ENCODE measurements at places on chromosomes 3 and 15.

DNA sequence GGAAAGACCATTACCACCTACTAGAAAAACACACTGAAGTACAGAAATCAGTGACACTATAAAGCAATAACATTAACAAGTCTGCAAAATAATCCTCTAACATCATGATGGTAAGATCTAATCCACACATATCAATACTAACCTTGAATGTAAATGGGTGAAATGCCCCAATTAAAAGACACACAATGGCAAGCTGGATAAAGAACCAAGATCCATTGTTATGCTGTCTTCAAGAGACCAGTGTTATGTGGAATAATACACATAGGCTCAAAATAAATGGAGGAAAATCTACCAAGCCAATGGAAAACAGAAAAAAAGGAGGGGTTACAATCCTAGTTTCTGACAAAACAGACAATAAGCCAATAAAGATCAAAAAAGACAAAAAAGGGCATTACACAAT lies 13.5 kb downstream of the OR5K3 start:
- H3K27me3 ChIP-seq: no peaks in the 10 kb centered on the region
- DNase-seq: no peak
- no peak overlapping the region for H3K27ac ChIP-seq
- H3K36me3 ChIP-seq: no peaks in the 10 kb centered on the region

GRCh38 chr15:31149088-31149505 lies 47.6 kb upstream of the TRPM1 start:
- DNase-seq: no peak
- no peaks in the 10 kb centered on the region for H3K36me3 ChIP-seq
- H3K27ac ChIP-seq: no peak overlapping the region
- H3K27me3 ChIP-seq: no peaks in the 10 kb centered on the region

DNA sequence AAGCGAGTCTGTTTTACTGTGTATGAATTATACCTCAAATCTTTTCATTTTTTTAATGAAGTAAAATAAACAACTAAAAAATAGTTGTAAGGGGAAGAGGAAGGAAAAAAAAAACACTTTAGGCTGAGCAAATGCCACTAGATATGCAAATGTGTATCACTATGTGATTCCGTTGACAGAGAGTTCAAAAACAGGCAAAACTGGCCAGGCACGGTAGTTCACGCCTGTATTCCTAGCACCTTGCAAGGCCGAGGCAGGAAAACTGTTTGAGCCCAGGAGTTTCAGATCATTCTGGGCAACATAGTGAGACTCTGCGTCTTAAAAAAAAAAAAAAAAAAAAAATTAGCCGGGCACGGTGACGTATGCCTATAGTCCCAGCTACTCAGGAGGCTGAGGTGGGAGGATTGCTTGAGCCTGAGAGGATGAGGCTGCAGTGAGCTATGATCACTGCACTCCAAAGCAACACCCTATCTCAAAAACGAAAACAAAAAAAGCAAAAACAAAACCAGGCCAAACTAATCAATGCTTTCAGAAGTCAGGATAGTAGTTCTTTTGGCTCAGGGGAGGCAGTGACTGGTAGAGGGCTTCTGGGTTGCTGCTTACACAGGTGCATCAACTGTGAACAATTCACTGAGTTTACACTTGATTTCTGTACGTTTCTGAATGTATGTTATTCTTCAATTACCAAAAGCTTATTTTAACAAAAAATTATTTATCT lies 7.4 kb downstream of the PRC1 start:
- H3K27me3 ChIP-seq: no peaks in the 10 kb centered on the region
- no peak overlapping the region for H3K27ac ChIP-seq
- DNase-seq: no peak
- no peak overlapping the region for H3K4me3 ChIP-seq
- peaks cover 42% of the 10 kb centered on the region for H3K36me3 ChIP-seq

GRCh38 chr3:15845475-15845874 lies 47.7 kb upstream of the ANKRD28 start:
- no peak overlapping the region for H3K4me3 ChIP-seq
- peaks cover 3% of the 10 kb centered on the region for H3K36me3 ChIP-seq
- H3K4me1 ChIP-seq: no peaks in the 10 kb centered on the region
- no peak overlapping the region for H3K27ac ChIP-seq

DNA sequence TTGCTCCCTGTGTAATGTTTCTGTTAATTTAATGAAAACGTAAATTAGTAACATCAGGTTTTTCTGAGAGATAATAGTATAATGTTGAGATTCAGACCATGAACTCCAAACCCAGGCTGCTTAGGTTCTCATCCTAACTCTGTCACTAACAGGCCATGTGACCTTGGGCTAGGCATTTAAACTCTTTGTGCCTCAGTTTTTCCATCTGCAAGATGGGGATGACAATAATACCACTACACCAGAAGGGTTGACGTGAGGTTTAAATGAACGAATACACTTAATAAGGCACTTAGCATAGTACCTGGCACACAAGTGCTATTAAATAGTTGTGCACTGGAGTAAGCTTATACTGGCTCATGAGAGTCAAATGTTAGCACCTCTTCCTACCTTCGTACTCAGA lies 370.8 kb downstream of the MAGI1 start:
- H3K4me3 ChIP-seq: no peak overlapping the region
- no peaks in the 10 kb centered on the region for H3K4me1 ChIP-seq
- no peak overlapping the region for H3K27ac ChIP-seq

DNA sequence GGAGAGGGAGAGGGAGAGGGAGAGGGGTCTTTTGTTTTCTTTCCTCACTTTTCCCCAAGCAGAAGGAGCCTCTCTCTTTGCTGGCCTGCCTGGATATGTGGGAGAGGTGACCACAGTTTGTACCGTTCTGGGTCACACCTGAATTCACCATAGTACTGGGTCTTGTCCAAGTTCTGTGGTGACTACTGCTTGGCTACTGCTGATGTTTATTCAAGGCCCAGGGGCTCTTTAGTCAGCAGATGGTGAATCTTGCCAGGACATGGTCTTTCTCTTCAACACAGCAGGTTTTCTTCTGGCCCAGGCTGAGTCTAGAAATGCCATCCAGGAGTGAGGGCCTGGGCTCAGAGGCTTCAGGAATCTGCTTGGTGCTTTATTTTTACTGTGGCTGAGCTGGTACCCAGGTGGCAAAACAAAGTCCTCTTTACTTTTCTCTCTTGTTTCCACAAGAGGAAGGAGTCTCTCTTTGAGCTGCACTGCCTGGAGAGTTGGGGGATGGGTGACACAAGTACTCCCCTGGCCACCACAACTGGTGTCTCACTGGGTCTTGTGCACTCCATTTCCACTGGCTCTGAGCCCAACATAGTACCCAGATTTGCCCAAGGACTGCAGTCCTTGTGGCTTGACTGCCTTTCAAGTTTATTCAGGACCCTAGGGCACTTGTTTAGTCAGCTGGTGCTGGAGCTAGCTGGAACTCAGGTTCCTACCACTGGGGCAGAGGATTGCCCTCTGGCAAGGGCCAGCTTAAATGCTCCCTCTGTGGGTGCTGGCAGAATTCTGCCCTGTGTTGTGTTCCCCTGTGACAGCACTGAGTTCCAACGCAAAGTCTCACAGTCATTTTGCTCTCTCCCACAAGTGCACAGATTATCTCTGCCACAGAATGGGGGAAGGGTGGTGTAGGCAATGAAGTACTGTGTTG lies 16.8 kb upstream of the CCNDBP1 start:
- no peak overlapping the region for H3K27ac ChIP-seq
- peaks cover 16% of the 10 kb centered on the region for H3K36me3 ChIP-seq
- no peaks in the 10 kb centered on the region for H3K27me3 ChIP-seq

DNA sequence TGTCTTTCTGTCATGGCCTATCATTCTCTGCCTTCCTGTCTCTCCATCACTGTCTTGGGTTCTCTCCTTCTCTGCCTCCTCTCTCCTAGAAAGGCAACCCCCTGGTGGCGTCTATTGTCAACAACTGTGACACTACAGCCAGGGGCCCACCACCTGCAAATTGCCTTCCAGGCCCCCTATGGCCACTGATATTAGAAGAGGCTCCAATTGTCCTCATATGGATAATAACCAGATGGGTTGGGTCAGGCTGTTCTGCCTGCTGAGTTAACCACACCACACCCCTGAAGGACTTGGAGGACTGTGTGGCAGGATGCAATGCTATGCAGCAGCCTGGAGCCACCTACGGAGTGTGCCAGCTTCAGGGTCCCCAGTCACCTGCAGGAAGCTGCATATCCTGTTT lies 665.0 kb downstream of the NTRK3 start:
- H3K27ac ChIP-seq: no peak overlapping the region
- no peak overlapping the region for H3K4me3 ChIP-seq
- peaks cover 1% of the 10 kb centered on the region for H3K4me1 ChIP-seq
- no peak for DNase-seq
- no peaks in the 10 kb centered on the region for H3K36me3 ChIP-seq

DNA sequence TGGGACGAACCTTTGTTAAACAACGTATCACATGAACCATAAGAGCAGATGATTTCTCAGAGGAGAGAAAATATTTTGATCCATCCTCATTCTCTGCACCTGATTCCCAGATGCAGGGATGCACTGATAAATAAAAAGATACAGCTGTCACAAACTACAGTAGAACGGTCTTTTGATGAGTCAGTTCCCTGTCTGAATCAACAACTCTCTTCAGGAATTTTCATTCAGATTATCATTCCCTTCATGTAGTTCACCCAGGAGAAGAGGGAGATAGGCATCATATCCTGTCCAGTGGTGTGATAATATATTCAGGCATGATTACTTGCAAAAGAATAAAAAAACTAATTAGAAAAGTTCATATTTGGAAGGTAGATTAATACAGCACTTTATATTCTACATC lies 521.5 kb downstream of the PYDC2 start:
- H3K27me3 ChIP-seq: no peaks in the 10 kb centered on the region
- no peaks in the 10 kb centered on the region for H3K4me1 ChIP-seq
- H3K4me3 ChIP-seq: no peak overlapping the region
- no peak for DNase-seq
- no peaks in the 10 kb centered on the region for H3K36me3 ChIP-seq

DNA sequence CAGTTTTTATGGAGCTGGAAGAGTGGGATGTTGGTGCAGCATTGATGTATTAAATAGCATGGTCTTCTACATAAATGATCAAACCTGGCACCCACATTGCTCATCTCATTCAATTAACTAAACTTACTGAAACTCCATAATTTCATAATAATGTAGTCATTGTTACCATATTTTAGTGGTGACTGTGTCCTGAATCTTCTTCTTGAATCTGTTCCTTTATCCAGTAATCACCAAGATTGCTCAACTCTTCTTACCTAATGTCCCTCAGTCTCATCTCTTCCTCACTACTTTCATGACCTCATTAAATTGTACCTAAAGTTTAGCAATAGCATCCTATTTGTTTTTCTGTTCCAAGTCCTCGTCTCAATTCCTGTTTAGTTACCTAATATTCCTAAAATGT lies 69.8 kb downstream of the FGF7 start:
- no peak overlapping the region for H3K27ac ChIP-seq
- no peak for DNase-seq
- H3K27me3 ChIP-seq: no peaks in the 10 kb centered on the region
- no peaks in the 10 kb centered on the region for H3K4me1 ChIP-seq
